Naive thymus-derived CD8-positive, alpha-beta T cell (primary cell): ENCODE measurements at places on chromosomes 6 and 20.
A peak's percentile ranks its signal among the peaks of the same experiment; 100 is the strongest.

DNA sequence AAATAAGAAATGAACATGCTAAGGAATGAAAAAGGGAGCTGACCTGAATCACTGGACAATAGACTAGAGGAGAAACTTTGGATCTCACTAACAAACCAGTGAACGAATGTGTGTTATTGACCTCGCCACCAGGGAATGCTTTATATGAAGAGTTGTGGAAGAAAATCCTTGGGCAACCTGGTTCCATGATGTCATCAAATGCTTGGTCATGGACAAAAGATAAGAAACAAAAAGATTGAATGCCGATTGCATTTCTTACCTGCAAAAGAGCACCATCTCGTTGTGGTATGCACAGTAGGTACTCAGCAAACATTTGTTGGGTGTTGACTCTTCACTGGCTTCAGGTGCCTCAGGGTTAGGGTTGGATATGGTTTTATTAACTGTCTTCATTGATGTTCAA is 165.2 kb upstream of the TSHZ2 start:
- no peak for DNase-seq

- no peak for DNase-seq
Measured at GRCh38 chr20:4508773-4509172, 212.9 kb upstream of the PRND start.

GRCh38 chr6:156988276-156989158 is 211.3 kb downstream of the ARID1B start:
- DNase-seq, result no peak

- DNase-seq, result no peak
Measured at GRCh38 chr6:159966981-159967380, 1.9 kb upstream of the IGF2R start.

GRCh38 chr6:56419191-56419590 is 171.8 kb upstream of the COL21A1 start:
- no peak for DNase-seq

- DNase-seq, result no peak
Measured at GRCh38 chr6:35190306-35190705, 23.4 kb upstream of the SCUBE3 start.

DNA sequence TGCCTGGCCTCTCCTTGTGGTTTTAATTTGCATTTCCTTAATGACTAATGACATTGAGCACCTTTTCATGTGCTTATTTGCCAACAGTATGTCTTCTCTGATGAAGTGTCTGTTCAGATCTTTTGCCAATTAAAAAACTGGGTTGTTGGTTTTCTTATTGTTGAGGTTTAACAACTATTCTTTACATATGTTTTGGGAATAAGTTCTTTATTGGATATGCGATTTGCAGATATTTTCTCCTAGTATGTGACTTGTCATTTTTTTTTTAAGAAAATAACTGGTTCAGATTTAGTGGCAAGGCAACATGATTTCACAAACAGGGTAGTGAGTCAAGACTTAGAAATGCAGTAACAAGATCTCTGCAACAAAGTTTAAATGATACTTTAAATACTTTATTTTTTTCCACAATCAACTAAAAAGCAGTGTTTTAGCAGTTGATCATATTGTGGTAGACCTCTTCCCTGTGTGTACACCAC is 67.8 kb downstream of the TIAM2 start:
- DNase-seq, result no peak

DNA sequence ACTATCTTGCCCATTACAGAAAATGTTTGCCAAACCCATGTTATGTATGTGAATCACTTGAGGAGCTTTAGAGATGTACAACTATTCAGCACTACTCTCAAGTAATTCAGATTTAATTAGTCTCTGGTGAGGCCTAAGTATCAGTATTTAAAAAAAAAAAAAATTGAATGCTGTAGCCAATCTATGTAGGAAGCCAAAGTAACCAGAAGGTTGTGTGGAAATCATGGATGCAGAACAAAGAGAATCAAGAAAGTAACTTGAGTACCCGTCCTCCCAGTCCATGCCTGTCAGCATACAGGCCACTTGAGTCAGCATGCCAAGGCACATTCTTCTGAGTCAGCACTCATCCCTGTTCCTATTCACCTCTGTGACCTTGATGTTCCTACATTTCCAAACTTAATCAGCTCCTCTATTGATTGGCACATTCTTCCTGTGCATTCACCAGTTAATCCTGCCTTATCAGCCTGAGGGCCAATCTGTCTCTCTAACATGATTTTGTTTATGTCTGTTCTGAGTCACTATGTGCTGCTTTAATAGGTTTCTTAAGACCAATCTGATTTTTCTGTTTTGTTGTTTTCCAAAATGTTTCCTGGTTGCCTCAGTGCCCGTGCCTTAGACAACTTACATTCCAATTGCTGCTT is 165.6 kb downstream of the KCNQ5 start:
- DNase-seq, result no peak

- no peak for DNase-seq
Measured at GRCh38 chr6:134902936-134903335, 47.0 kb downstream of the ALDH8A1 start.

- no peak for DNase-seq
Measured at GRCh38 chr20:38358556-38358955, 12.3 kb downstream of the LBP start.

DNA sequence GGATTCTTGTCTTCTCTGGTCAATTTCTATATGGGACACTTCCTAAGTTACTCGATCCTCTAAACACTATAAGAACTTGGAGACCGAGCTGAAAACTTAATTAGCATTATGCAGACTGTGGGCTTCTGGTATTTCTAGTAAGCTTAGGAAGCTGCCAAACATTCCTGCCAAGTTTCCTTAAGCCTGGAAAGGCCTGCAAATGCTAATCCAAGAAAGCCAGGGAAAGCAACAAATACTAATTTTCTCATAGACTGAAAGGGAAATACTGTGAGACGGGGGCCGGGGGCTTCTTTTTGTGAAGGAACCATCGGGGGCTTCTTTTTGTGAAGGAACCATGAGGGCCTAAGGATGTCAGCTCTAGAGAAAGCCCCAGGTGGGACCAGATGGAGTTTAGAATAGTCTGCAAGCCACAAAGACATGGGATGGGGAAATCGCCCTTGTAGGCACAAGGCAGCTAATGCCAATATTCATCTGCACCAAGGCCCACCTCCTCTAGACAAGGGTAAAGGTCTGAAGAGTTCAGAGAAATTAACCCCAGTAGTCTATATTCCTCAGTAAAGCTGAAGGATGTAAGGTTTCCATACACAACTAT is 332.4 kb upstream of the PRDM1 start:
- no peak for DNase-seq

GRCh38 chr20:51801823-51802123 is 548 bp downstream of the SALL4 start:
- DNase-seq, result no peak

GRCh38 chr20:10666221-10667076 is 7.3 kb downstream of the JAG1 start:
- DNase-seq, result no peak

DNA sequence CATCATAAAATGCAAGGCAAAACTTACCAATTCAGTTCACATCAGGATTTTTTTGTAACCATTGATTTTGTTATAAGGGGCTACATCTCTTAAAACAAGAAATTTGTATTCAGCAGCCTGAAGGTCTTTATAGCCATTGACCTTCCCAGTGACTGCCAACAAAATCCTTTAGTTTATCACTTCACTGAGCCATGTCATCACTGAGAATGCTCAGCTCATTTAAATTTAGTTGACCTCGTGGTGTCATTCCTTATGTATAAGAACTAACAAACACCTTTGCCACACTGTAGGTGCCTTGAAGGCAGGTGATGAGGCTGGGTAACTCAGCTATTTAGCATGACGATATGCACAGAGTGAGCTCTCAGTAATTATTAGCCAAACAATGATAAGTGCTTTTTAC is 77.7 kb downstream of the GRM1 start:
- DNase-seq, result no peak

GRCh38 chr20:44057698-44058675 is 129.0 kb downstream of the JPH2 start:
- DNase-seq, result no peak

DNA sequence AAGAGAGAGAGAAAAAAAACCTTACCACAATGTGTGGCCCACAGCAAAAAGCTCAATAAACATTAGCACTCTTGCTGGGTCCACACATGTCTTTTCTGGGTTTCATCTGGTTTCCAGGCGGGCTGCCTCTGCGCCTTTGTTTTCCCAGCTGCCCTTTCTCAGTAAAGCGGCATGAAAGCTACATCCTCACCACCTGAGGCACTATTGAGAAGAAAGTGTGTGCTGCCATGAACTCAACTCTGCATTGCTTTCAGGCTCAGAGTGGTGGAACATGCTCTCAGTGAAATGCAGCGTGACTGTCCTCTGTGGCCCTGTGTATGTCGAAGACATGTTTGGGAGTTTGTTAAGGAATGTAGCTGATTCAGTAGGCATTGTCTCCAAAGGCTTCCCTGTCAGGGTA is 102.3 kb downstream of the LYRM2 start:
- no peak for DNase-seq

DNA sequence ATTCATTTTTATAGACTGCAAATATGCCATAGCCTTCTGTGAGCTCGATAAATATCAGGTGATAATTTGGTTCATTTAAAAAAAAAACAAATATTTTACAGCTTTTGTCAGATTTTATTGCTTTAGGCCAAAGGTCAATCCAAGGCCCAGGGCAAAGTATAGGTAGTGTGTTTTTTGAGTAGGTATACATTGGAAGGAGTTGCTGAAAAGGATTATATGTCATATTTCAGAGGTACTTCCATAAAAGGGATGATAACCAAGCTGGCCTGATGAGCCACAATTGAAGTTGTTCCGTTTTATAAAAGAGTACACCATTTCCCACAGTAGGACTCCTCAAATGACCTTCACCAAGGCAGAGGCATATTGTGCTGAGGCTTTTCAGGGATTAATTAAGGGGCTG is 452.8 kb upstream of the FLRT3 start:
- DNase-seq, result no peak

DNA sequence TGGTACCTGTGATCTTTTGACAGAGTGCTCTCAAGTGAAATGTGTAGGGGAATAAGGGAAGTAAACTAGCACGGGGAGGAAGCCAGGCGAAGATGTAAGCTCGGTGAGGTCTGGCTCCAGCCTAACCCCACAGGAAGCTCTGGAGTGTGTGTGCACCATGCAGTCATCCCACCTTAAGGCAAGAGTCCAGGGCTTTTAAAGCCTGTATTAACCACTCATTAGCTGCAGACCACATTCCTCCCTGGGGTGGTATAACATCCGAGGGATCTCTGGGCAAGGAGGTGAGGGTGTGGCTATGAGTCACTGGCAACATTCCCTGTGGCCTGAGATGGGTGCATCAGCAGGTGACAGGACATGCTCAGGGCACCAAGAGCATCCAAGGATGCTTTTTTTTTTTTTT is 12.5 kb upstream of the RANBP9 start:
- no peak for DNase-seq

DNA sequence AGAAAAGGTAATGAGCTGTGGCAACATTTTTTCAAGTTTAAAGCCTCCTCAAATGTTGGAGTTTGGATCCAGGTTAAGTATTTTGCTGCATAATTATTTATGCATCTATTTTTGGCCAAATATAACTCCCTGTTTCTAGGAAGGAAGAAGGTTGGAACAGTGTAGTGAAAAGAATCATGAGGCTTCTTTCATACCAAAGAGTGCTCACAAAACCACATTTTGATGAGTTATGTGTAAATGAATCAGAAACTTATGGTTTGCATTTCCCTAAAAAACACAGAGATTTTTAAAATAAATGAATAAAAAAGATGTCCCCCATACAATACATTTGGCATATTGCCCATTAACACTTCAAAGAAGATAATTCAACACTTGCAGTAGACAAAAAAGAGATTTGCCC is 246.9 kb upstream of the PRDM1 start:
- no peak for DNase-seq

DNA sequence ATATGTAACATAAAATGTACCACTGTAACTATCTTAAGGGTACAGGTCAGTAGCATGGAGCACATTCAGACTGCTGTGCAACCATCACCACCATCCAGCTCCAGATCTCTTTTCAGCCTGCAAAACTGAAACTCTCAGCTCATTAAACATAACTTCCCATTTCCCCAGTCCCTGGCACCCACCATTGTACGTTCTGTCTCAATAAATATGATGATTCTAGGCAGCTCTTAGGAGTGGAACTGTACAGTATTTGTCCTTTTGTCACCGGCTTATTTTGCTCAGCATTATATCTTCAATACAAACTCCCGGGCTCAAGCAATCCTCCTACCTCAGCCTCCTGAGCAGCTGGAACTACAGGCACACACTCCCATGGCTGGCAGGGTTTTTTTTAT is 1.5 kb downstream of the ZC3H12D start:
- peak; percentile 14 for DNase-seq

DNA sequence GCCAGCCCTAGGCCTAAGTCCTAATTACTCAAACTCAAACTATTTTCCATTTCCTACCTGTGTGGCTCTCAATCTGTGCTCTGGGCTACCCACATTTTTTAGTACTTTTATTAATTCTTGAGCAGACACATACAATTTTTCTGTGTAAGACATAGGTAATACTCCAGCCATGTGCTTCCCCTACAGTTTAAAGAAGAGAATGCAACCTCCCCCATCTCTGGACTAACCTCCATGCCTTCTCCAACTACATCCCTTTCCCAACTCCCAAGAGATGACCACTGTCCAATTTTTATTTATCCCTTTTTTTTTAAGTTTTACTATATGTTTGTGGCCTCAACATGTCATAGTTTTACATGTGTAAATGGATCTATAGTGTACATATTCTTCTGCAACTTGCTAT is 5.8 kb downstream of the HMGN4 start:
- DNase-seq, result no peak

- peak; percentile 58 for DNase-seq
Measured at GRCh38 chr6:127420556-127420955, 38.6 kb downstream of the KIAA0408 start.

DNA sequence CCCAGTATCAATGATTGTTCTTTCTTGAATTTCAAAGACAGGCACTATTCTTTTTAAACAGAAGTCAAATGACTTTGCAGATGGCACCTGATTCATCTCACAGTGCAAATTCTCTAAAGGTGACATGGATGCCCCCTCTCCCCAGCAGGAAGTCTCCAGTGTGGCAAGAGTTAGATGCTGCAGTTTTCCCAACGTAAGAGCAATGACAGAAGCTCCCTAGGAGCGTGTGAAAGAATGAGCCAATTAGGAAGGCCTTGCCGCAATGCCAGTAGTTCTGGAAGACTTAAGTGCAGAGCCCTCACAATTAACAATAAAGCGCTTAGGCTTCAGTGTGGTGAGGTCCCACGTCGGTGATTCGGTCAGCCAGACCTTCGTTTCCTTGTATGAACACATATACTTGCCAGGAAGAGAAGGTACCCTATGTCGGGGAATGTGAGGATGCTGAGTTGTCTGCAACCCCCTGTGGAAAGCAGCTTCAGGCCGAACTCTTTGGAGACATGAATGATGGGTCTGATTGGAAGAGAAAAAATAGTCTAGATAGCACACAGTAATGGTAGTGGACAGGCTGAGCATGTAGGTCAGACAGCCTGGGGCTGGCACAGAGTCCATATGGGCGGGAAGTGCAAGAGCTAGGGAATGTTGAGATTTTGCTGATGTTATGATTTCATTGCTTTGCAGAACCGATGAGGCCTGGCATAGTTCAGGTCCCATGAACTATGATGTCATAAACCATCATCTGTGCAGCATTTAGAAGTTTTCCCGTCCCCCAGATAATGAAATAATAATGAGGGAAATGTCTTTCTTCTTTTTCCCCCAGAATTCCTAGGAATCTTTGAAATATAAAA is 132.6 kb downstream of the PHACTR1 start:
- DNase-seq, result no peak
